ENCODE measurements at places on chromosomes 12 and 14.

DNA sequence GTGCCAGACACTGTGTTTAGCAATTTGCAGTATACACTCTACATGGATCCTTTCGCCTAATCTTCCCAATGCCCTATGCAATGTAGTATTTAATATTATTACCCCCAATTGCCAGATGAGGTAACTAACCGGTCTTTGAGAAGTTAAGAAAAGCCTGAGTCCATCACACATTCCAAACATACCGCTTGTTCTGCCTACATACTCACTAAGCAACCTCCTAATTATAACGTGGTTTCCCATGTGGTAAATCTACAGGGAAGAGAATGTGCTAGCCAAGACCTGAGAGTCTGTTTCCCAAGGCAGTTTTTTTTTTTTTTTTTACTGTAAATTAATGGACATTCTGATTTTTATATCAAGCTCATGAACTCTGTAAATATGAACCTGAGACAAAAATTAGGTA, 37.2 kb downstream of the ATP2B1 start:
- DNase-seq = no peak

DNA sequence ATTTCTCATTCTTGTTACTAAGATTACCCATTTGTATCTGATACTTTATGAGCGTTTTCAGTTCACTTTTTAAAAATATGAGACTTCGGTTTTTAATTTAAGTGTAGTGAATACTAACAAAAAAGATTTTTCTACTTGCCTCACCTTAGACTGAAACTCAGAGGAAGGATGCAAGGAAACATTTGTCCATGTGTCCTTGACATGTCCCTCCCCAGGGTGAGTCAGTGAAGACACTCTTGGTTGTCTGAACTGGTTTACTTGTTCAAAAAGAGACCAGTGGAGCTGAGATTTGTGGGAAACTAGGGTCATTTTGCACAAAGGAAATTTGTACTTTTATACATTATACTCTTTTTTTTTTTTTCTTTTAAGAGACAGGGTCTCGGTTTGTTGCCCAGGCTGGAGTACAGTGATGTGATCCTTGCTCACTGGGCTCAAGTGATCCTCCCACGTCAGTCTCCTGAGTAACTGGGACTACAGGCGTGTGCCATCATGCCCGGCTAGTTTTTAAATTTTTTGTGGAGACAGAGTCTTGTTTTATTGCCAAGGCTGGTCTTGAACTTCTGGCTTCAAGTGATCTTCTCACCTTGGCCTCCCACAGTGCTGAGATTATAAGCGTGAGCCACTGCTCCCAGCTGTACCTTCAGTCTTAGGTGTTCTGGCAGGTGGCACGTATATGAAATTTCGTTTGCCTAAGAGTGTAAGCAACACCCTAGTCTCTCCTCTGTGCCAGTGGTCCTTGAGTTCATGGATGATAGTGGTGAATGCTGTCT, 56.7 kb downstream of the PPFIBP1 start:
- DNase-seq = no peak

- DNase-seq = no peak
These were observed 834 bp downstream of the RASSF8 start for GRCh38 chr12:25959071-25959961.

GRCh38 chr12:14845350-14845750, 2.0 kb upstream of the ART4 start:
- DNase-seq = no peak

DNA sequence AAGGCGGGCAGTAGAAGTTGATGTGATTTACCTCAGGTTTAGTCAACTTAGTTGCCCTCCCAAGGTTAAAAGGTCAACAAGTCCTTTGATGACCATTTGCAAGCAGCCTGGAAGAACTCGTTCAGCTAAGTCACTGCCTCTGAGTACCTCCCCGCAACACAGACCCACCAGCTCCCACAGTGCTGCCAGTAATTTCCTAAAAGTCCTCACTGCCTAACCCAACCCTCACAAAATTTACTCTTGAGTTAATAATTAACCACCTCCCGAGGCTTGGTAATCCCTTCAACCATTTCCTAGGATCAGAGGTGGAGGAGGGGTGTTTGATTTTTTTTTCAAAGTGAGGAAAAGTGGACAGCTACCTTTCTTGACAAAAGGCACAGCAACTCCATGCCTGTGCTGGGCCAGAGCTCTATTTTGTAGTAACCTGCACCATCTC, 55.8 kb downstream of the MAP3K9 start:
- no peak for DNase-seq

DNA sequence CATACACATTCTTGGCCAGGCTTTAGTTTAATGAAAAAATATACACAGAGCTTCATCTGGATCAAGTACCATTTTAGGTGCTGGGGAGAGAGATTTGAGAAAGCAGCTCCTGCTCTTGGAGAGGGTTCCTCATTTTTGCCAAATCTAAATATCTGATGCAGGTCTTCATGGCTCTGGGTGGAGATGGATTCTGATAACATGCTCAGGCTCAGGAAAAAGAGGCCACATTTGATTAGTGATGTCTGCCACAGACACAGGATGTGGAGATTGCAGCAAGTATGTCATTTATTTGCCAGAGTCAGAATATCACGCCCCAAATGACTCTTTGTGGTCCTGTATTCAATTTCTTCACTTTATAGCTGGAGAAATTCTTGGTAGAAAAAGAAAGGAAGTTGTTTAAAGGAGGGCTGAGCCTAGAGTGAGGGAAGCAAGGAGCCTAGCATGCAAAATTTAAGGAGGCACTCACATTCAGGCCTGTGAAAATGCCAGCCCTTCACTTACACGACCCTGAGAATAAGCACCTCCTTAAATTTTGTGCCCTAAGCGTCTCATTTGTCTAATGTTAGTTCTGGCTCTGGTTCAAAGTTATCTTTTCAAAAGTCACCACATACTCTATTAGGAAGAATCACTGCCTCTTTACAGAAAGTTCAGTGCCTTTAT, 492.9 kb upstream of the TBX3 start:
- DNase-seq = no peak

DNA sequence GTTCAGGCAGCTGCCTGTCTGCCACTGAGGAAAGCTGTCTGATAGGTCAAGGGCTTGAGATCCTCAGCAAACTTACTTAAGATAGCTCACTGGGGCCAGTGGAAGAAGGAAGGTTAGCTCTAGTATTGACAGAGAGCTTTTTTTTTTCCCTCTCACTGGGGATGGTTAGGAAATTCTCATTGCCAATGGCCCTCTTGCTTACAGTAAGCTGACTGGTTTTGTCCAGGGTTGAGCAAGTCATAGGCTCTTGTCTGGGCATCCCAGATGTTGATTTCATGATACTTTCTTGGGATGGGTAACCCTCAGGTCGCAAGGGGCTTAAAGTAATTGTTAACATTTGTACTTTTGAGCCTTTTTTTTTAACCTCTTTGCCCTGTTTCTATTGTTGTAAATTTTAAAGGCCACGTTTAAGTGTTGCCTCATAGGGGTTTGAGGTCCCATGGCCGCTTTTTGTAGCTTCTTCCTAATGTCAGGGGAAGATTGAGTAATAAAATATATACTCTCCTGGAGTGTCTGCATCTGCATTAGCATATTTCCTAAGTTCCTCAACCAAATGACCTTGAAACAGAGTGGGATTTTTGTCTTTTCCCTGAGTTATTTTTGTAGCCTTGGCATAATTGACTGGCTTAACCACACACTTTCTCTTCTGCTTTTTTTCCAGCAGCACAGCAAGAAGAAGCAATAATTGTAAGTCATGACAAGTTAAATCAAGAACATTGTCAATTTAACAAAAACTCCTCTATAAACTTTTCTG, 716.0 kb downstream of the LRFN5 start:
- DNase-seq = no peak

DNA sequence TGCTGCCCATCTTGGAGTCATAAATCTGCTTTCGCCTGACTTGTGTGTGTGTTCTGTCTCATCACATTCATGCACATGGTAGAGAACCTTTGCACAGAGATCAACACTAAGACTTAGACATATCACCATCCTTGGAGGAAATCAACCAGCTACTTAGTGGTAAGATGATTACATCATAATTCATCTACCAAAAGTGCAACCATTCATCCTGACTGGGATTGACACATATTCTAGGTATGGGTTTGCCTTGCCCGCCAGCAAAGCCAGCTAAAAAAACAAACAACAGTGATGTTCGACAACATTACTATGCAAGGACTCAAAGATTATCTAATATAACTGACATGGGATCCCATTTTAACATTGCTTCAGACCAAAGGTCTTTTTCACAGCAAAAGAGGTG, 228.7 kb downstream of the NUAK1 start:
- no peak for DNase-seq

GRCh38 chr14:37203423-37203822, 5.7 kb downstream of the MIPOL1 start:
- DNase-seq = no peak

DNA sequence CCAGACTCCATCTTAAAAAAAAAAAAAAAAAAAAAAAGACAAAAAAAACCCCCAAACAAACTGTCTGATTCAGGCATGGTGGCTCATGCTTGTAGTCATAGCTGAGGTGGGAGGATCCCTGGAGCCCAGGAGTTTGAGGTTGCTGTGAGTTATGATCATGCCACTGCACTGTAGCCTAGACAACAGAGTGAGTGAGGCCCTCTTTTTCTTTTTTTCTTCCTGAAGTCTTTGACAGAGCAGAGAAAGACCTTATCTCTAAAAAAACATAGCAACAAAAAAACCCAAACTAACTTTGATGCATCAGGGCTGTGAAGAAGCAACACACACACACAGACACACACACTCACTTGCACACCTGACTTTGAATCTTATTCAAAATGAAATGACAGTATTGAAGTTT, 7.7 kb upstream of the AMN1 start:
- peak; percentile 14 for DNase-seq

DNA sequence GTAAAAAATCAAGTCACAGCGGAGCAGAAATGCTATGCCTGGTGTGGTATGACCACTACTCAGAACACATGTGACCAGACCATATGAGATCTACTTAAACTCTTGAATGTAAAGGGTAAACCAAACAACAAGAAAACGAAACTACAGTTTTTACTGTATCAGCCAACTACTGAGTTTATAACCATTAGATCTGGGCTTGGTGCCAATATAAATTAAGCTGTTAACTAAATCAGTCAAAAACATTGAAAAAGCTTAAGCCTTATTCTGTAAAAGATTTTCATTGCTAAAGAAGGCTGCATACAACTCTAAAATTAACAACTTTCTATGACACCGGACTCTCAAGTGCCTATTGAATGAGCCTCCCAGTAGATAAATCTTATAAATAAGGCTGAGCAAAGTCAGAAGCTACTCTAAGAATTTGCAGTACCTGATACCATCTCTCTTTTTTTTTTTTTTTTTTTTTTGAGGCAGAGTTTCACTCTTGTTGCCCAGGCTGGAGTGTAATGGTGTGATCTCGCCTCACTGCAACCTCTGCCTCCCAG, 35.4 kb downstream of the SPTLC2 start:
- DNase-seq = no peak

GRCh38 chr12:7369274-7369729, 65.4 kb downstream of the ACSM4 start:
- DNase-seq = no peak

DNA sequence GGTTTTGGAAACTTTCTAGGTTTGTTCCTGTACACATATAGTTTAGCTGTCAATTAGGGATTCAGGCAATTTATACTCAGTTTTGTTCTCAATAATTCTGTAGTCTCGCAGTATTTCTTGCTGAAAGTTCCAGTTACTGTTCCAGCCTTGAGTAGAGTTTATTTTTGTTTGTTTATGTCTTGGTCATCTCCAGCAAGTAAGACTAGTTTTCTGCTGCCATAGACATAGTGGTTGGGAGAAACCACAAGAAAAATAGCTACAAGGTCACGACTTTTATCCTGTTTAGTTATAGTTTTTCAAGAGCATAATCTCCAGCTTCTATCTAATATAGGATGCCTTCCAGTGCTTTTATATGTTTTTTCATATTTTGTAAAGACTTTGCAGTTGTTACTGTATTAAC, 99.6 kb upstream of the FOXG1 start:
- DNase-seq = no peak

- DNase-seq = no peak
These were observed 77.7 kb upstream of the ATP2B1 start for GRCh38 chr12:89786177-89786810.

- no peak for DNase-seq
These were observed 104.8 kb downstream of the DPF3 start for GRCh38 chr14:72788972-72789728.

- DNase-seq = no peak
These were observed 104.2 kb downstream of the ADCK1 start for GRCh38 chr14:77903937-77904617.

- peak; percentile 12 for DNase-seq
These were observed 602 bp downstream of the CHFR start for GRCh38 chr12:132886529-132887477.

DNA sequence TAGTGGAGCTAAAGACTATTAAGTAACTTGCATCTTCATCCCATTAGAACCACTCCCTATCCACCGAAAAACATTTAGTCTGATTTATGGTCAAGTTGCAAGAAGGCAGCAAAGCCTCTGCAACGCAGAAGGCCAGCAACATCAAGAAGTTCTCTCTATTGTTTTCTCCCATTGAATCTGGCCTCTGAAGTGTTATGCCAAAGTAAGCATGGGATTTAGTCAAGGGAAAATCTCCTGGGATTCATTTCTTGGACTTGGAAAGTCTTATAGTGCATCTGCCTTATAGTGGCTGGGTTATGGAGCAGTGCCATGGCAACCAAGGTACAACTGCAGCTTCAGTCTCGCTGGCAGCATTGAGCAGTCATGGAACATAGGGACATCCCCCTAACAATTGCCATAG, 87.7 kb upstream of the KRR1 start:
- no peak for DNase-seq

GRCh38 chr12:48990552-48990951, 8.6 kb downstream of the DDN start:
- DNase-seq = no peak

- no peak for DNase-seq
These were observed 15.1 kb downstream of the ABHD4 start for GRCh38 chr14:22613106-22613695.

GRCh38 chr12:15808652-15809051, 19.5 kb upstream of the EPS8 start:
- DNase-seq = no peak

DNA sequence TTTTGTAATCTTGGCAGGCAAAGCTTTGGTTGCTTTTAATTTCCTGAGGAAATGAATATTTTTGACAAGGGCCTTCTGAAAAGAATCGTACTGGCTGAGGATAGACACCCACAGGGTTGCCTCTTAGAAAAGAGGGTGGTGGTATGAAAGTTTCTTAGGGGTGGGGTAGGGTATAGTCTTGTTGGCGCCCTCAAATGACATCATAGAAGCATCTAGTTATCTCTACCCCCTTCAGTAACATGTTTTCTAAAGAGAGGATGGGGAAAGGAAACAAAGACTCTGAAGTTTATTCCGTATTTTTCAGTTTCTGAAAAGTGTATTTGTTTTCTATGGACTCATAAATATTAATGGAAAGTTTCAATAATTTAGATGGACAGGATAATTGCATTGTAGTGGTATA, 13.7 kb downstream of the PRKCH start:
- no peak for DNase-seq

GRCh38 chr14:74959596-74960180, 4.3 kb upstream of the PGF start:
- DNase-seq = no peak

- DNase-seq = no peak
These were observed 3.1 kb upstream of the HPD start for GRCh38 chr12:121861636-121862254.

- DNase-seq = no peak
These were observed 1.2 kb upstream of the GLIPR1L2 start for GRCh38 chr12:75389706-75390105.

- no peak for DNase-seq
These were observed 19.5 kb upstream of the HAL start for GRCh38 chr12:96015672-96016071.

- DNase-seq = no peak
These were observed 92.1 kb downstream of the LRRC74A start for GRCh38 chr14:76918256-76918781.
